Activated CD4-positive, alpha-beta T cell treated with anti-CD3 and anti-CD28 coated beads, Interleukin-2, Interleukin-4, amounts not matched to agents 100 ng/mL and 50 ng/mL, durations not matched to agents 16 hours and 8 hours (primary cell): ENCODE measurements at places on chromosomes 12 and 14.

DNA sequence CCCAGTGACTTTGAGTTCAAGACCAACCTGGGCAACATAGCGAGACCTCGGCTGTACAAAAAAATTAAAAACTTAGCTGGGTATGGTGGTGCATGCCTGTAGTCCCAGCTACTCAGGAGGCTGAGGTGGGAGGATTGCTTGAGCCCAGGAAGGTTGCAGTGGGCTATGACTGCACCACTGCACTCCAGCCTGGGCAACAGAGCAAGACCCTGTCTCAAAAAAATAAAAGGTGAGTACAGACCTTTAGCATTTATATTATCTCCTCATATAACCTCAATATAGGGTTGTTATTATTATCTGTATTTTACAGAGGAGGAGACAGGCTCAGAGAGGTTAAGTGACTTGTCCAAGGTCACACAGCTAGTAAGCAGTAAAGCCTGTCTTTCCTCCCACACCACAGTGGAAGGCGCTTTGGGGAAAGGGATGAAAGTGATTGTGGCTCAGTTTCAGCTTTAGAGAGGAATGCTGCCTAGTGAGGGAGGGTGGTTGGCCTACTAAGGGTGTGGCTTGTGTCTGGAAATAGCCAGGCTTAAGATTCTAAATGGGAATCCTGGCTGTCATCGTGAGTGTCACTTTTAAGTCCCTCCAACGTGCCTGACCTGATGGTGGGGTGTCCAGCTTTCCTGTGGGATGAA lies 7.2 kb downstream of the TPCN1 start:
- no peak for DNase-seq

DNA sequence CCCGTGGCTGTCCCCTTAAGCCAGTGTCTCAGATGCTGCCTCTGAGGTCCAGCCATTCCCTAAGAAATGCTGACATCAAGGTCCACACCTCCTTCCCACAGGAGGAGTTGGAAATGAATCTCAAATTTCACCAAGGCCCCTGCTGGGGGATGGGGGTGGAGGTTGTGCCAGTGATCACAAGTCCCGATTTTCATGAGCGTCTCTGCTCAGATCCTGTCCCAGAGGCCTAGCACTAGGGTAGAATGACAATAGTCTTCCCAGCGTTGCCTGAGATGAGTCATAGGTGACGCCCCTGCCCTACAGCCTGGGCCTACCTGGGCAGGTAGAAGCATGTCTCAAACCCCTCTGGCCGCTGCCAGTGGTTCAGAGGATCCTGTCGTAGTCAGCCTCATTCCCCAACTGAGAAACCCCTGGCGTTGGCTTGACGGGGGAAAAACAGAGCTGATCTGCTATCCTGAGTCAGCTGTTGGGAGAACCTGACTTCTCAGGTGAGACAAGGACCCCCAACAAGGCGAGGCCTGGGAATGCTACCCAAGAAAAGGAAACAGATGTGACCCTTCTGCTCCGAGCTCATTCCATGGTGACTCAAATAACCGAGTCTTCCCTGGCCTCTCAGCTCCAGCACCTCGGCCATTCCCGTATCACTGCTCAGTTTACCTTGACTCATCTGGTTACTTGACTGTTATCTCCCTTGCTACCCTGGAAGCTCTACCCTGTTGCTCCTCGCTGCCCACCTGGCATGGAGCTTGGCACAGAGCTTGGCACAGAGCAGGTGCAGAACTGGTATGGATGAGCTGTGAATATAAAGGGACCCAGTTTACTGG lies 21.8 kb upstream of the SPPL3 start:
- no peak for DNase-seq

GRCh38 chr14:81001447-81001846 lies 46.0 kb downstream of the TSHR start:
- no peak for DNase-seq

- DNase-seq: no peak
Observed at GRCh38 chr12:131770120-131770519, 58.1 kb upstream of the MMP17 start.
